ENCODE measurements at places on chromosomes 3 and 15.
A peak's percentile ranks its signal among the peaks of the same experiment; 100 is the strongest.

GRCh38 chr3:153029350-153029749, 132.7 kb upstream of the RAP2B start:
- no peak for DNase-seq

- DNase-seq: no peak
These were observed 24.5 kb upstream of the BDH1 start for GRCh38 chr3:197580253-197580691.

- no peak for DNase-seq
These were observed 47.3 kb upstream of the PGPEP1L start for GRCh38 chr15:99054892-99055291.

DNA sequence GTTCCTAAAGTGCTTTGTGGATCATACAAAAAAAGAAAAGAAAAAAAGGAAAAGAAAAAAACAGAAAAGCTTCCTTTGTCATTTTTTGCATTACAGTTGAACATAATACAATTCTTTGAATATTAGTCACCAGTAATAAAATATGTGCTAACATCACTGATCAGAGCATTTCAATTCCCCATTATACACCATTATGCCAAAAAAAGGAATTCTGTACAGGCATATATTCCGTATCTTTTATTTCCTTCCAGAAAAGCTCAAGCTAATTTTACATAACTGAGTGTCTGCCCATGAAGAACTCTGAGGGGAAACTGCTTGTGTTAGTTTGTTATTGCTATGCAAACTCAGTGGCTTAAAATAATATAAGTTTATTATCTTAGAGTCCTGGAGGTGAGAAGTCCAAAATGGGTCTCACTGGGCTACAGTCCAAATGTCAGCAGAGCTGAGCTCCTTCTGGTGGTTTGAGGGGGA, 377.9 kb downstream of the GAP43 start:
- DNase-seq: no peak

- no peak for DNase-seq
These were observed 21.3 kb downstream of the CHD2 start for GRCh38 chr15:92921215-92922131.

GRCh38 chr3:38147421-38147820, 9.0 kb downstream of the MYD88 start:
- no peak for DNase-seq

- DNase-seq: no peak
These were observed 19.2 kb upstream of the EPHB1 start for GRCh38 chr3:134775831-134776230.

DNA sequence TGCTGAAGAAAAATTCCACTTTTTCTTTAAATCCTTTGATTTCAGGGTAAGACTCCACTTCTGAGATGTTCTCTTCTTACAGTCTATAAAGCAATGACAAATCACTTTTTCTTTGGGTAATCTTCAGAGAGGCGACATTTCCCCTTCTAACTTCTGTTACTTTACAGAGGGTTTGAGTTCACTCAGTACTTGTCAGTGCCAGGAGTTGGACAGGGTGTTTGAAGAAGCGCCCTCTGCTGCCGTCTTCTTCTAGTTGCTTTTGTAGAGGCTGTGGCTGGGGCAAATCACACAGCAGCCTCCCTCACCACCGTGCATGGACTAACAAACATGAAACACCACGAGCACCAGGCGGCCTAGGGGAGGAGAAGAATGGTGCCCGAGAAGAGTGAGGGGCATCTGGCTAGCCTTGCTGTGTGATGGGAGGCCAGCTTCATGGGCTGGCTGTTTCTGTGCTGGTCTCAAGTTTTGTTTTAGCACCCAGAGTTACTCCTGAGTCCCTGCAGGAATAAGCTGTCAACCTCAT, at the start of gene CD80:
TSS of gene CD80 (minus strand) at position 174 of the 523 bp plus-strand sequence. CDS start 1,886 bp downstream, outside the sequence.
- DNase-seq: peak; percentile 9

- no peak for DNase-seq
These were observed 3.3 kb upstream of the IL17RE start for GRCh38 chr3:9899289-9899791.

DNA sequence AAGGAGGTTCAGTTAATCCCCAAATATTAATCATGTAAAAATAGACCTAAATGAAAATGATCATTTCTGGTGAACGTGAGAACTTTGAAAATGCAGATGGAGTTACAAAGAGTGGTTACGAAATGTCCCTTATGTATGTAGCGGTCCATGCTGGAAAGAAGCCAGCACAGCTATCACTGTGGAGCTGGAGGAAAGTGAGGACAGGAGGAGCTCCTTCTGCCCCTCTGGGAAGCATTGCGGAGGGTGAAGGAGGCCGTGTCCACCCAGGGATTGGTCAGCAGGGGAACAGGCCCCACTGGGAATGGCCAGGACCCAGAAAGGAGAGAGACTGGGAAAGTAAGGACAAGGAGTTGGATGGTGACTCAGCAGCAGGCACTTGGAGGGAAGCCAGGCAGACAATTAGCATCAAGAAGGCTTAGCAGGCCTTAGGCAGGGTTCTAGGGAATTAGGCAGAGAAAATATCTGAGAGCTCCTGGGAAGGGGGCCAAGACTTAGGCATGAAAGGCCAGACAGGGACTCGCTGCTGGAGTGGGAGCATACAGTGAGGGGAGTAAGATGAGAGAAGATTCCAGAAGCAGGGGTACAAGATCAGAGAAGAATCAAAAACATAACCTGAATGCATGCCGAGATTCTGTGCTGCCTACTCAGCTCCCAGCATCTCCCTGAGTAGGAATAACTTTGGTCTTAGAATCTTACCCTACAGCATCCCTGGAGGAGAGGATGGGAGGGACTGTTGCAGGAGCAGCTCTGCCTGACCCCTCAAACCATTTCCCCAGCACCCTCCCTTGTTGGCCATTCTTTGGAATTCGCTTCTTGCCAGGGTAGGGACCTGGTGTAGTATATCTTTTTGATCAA, 171.0 kb upstream of the UMPS start:
- no peak for DNase-seq

- DNase-seq: no peak
These were observed 201.1 kb upstream of the LRRFIP2 start for GRCh38 chr3:37375184-37376127.

DNA sequence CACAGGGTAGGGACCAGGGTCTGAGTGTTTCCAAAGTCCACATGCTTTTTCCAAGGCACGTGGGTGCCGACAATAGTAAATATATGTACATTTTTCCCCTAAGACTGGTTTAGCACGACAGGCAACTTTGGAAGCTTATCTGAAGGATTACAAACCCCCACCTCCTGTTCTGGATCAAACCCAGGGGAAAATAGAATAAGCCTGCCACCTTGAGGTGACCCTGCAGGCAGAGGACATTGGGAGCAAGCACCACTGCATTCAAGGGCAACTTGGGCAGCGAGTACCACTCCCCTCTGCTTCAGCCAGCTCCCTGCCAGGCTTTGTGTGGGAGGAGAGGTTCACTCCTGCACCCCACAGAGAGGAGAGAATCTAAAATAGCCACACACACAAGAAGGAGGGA, 44.8 kb downstream of the KBTBD12 start:
- no peak for DNase-seq

GRCh38 chr3:43786102-43786501, 95.4 kb downstream of the ABHD5 start:
- no peak for DNase-seq

GRCh38 chr15:51840692-51841091, 11.2 kb downstream of the TMOD3 start:
- no peak for DNase-seq

GRCh38 chr15:70863450-70864218, 9.7 kb upstream of the LARP6 start:
- no peak for DNase-seq

DNA sequence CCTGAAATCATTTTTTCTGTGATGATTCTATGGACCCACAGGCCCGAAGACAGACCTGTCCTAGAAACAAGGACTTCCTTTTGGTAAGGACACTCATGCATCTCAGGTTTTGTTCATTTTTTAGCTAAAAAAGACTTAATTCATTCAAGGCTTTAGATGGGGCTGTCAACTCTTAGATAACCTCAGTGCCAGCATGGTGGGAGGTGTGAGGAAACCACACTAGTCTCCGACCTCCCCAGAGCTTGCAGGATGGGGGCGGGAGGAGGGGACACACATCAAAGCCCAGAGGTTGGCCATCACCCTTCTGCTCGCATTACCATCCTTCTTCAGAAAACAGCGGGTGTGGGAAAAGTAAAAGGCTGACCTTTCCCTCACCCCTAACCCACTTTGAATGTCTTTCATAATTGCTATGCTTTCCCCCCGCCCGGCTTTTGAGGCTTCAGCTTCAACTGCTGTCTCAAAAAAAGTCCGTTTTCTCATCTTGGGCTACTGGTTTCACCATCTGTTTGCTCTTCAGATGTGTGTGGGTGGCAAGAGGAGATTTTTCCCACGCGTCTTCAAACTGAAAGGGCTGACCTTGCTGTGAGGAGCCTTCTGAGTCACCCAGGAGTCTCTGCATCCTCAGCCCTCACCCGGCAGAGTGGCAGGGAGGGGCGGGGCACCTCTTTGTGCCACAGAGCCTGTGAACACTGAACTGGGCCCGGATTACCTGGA, 27.6 kb upstream of the CXCR6 start:
- peak; percentile 64 for DNase-seq

DNA sequence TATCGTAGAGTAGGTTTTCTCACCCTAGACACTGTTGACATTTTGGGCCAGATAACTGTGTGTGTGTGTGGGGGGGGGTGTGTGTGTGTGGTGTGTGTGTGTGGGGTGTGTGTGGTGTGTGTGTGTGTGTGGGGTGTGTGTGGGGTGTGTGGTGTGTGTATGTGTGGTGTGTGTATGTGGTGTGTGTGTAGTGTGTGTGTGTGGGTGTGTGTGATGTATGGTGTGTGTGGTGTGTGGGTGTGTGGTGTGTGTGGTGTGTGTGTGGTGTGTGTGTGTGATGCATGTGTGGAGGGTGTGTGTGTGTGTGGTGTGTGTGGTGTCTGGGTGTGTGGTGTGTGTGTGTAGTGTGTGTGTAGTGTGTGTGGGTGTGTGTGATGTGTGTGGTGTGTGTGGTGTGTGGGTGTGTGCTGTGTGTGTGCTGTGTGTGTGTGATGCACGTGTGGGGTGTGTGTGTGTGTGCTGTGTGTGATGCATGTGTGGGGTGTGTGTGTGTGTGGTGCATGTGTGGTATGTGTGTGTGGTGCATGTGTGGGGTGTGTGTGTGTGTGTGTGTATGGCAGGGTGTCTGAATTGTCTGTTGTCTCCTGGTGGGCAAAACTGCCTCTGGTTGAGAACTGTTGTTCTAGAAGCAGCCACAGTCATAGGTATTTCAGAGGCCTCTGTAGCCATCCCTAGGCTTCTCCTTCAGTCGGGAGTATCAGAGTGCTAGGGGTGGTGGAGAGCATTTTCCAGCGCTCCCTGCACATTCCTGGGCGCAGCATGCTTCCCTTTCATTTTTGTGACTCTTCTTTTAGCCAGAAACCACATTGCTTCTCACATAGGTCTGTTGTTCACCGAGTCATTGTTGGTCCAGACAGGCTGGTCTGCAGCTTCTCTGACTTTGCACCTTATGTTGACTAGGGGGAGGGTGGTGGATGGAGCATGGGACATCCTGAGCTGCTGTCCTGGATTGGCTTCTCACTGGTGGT, 84.4 kb downstream of the THSD4 start:
- DNase-seq: no peak

- no peak for DNase-seq
These were observed 12.4 kb downstream of the BMF start for GRCh38 chr15:40096094-40096891.

- no peak for DNase-seq
These were observed 29.1 kb upstream of the SRGAP3 start for GRCh38 chr3:9278498-9278897.

DNA sequence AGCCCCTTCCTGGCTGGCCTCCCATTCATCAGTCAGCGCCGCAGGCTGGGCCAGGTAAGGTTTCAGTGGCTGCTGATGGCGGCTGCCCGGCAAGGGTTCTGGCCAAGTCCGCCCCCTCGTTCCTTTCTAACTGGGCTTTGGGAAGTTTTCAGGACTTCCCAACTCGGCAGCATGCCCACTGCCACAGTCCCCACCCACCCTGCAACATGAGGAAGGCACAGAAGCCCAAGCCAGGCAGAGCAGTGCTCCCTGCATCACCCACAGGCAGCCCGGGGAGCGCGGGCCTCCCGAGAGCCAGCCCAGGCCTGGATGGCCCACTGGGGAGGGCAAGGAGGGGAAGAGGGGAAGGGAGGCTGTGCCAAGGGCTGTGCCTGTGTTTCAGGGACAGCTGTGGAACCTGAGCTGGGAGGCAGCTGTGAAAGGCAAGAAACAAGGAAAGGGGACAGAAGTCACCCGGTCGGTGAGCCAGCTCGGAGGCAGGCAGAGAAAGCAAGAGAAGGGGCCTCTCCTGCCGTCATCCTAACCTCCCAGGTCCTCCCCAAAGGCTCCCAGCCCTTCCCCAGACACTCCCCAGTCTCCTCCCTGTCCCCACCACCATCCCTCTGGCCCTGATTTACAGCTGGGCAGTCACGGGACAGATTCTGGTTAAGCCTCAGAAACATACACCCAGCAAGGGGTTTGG, 73.9 kb downstream of the CPN2 start:
- DNase-seq: no peak
